Fibroblast of villous mesenchyme (primary cell): ENCODE measurements at places on chromosomes 4 and X. TPM values are rescaled to one million over a fixed set of nuclear protein-coding genes. Genes with fewer than 3 reads are reported as not detected.
A peak's percentile ranks its signal among the peaks of the same experiment; 100 is the strongest.

GRCh38 chr4:1511441-1512041 lies 105.3 kb upstream of the NKX1-1 start:
- peak; percentile 22 for DNase-seq

GRCh38 chr4:16160457-16160856 lies 65.8 kb downstream of the TAPT1 start:
- DNase-seq = no peak

- DNase-seq = peak; percentile 65
These were observed 47.6 kb downstream of the RPS3A start for GRCh38 chr4:151147000-151147399.

UGT2B11 gene
- total RNA-seq = not detected in 2 replicates

GRCh38 chr4:170139764-170140163 lies 50.0 kb upstream of the AADAT start:
- peak; percentile 4 for DNase-seq

DNA sequence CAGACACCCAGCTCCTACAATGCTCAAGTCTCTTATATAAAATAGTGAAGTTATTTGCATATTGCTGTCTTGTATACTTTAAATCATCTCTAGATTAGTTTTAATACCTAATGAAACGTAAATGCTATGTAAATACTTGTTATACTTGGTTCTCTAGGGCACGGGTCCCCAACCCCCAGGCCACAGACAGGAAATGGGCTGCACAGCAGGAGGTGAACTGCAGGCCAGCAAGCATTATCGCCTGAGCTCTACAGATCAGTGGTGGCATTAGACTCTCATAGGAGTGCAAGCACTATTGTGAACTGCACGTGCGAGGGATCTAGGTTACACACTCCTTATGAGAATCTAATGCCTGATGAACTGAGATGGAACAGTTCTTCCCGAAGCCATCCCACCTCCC lies 395.9 kb upstream of the EMCN start:
- no peak for DNase-seq
